HepG2 (cell line): ENCODE measurements at places on chromosomes 4 and X.

DNA sequence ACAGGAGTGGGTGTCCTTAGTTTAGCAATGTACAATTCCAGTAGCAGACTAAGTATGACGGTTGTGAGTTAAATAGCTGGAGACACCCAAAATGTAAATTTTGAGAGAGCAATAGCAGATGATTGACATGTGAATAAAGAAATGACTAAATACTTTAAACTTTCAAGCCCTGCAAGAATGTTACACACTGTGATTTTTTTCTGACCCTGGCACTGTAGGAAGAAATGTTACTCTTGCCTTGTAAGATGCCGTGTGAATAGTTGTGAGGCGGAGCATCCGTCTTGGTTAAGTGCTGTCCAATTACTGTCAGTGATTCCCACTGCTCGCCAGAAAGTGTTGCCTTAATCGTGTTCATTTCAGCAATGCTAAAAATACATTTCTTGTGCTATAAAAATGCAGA, 1248.1 kb downstream of the RAPGEF2 start:
- DNase-seq = no peak

DNA sequence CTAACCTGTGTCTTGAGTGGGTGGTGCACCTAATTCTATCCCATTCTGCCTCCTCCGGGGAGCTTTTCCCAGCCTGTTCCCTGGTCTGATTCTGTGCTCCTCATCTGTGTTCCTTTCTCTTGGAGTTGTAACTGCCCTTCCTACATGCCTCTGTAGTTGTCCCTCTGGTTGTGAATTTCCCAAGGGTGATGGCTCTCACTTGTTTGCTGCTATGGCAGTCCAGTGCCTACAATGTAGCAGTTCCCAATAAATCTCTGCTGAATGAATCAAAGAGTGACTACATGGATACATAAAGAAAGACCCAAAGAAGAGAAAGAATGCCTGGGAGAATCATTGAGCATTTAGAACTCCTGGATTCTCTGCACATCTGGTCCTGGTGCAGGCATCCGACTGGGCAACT, 141.6 kb downstream of the HS3ST1 start:
- no peak for DNase-seq

DNA sequence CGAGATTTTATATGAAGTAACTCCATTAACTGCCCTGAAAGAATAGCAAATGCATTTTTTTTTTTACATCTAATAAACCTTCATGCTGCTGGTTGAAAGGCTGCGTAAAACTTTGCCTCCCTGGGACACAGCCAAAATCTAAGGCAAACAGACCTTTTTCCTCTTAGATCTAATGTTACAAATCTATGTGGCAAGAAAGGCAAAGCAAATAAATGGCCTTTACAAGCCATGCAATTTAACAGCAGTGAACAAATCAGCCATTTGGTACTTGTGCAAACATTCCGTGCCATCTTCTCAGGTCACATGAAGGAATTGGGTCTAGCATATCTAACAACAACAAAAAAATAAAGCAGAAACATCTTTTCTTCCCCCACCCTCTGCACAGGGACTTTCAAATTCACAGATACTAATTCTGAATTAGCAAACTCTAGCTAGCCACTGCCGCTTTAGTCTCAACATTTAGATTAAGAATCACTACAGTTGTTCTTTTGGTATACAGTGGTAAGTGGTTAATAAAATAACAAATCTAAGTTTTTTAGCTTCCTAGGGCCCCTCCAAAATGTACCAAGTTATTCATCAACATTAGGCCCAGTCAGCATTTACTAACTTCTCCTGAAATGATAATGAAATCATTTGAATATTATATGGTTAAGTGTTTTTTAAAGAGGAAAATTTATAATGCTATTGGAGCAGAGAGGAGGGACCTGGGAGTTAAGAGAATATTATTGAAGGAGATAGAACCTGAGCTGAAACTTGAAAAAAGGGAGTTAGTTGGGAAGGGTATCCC, 593.8 kb downstream of the SMARCA1 start:
- peak; percentile 86 for DNase-seq

GRCh38 chrX:500481-501010, 113.8 kb upstream of the PPP2R3B start:
- no peak for DNase-seq

- peak; percentile 46 for DNase-seq
Measured at GRCh38 chr4:51831133-51831532, 11.8 kb upstream of the DCUN1D4 start.

DNA sequence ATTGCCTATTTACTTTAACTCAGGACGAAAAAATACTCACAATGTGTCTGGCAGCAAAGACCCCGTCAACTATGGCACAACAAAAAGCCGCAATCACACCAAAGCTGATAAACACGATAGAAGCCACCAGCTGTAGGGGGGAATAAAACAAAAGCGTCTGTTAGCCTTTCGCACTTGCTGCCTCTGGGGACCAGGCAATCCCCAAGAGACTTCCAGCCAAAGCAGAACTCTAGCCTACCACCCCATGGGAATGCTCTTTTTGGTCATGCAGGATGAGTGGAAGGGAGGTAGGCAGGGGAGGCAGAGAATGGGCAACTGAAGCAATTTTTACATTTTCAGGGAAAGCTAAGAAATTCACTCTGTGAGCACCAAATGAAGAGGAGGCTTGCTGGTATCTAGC, 20.1 kb downstream of the TMEM255A start:
- no peak for DNase-seq

GRCh38 chr4:175405961-175406360, 406.1 kb downstream of the GPM6A start:
- no peak for DNase-seq

GRCh38 chr4:173168396-173169177, at the start of gene GALNT7:
Gene GALNT7 (plus strand): TSS chr4:173168811. CDS start chr4:173168836, 25 bp downstream.
- no peak for DNase-seq

DNA sequence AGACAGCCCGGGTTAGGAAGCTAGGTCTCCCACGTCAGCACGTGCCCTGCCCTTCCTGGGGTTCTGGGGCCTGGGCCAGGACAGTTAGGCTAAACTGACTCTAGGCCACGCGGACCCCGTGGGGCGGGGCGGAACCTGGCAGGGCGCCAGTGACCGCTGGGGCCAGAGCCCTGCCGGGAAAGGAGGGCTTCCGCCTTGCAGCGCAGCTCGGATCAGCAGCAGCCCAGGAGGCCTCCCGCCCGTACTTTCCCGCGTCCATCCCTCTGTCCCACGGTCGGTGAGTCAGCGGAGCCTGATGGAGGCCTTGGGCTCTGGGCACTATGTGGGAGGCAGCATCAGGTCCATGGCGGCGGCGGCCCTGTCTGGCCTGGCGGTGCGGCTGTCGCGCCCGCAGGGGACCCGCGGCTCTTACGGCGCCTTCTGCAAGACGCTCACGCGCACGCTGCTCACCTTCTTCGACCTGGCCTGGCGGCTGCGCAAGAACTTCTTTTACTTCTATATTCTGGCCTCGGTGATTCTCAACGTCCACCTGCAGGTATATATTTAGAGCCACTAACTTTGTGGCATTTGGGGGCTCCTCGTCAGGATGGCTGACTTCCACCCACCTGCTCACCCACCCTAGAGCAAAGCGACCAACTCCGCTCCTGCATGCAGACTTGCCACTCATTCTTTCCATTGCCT, at the start of gene SMIM10:
Gene SMIM10 (plus strand): TSS at position 191 of the 681 bp plus-strand sequence. CDS start 105 bp downstream, at position 296.
- no peak for DNase-seq

DNA sequence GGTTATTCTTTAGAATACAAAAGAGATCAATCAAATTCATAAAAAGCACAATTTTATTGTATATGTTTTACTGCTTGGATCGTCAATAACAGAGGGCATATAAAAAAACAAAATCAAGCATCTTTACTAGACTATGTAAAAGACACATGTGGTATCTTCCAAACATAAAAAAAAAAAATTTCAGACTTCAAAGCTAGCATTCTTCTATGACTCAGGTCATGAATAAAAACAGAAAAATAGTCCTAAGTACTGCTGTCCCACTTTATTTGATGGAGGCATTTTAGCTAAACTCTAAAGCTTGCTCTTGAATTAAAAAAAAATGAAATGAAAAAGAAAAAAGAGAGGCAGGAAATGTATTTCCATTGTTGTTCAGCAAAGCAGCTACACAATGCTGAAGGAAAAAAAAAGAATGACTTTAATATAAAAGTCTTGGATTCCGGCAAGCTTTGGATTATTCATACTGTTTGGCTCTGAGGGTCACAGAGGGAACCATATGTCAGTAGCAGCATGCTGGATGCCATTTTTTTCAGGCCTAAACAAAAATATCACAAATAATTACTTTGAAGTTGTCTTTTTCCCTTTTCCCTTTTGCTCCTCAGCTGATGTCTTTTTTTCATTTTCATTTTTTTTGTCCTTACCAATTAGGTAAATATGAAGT, 249.1 kb upstream of the DIAPH2 start:
- no peak for DNase-seq

GRCh38 chrX:37755025-37755424, 24.8 kb upstream of the CYBB start:
- DNase-seq = no peak

GRCh38 chrX:68685685-68686084, 38.2 kb downstream of the STARD8 start:
- DNase-seq = no peak

DNA sequence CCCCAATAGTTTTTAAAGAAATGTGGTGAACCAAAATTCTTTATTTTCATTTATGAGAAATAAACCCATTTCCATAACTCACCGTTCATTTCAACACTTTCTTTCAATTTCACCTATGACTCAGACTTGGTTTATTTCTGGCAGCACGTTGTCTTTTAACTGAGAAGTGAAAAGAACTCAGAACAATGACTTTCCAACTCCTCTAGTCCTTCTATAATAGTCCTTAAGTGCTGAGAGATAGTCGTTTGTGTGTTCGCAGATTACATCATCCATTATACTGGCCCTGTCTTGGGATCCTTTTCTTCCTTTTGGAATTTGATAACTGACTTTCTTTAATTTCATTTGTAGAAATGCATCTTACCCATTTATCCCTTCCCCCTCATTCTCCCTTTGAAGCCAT, 113.6 kb downstream of the GLUD2 start:
- no peak for DNase-seq

DNA sequence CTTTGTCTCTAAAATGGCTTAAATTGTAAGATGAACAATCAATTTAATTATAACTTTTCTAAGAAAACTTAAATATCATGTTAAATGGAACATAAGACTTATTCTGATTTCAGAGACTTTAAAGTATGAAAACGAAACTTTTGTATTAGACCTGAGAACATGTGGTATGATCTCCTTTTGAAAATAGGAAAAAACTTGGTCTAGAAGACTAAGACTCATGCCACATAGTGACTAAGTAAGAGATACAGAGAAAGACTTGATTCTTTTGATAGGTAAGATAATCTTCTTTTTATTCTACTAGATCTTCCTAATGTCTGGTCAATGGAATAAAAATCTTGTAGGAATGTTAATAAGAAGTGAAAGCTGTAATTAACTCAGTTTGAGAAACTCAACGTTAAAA, 326.3 kb upstream of the GRIA3 start:
- no peak for DNase-seq

- DNase-seq = no peak
Measured at GRCh38 chrX:11423362-11423818, 130.2 kb downstream of the AMELX start.

DNA sequence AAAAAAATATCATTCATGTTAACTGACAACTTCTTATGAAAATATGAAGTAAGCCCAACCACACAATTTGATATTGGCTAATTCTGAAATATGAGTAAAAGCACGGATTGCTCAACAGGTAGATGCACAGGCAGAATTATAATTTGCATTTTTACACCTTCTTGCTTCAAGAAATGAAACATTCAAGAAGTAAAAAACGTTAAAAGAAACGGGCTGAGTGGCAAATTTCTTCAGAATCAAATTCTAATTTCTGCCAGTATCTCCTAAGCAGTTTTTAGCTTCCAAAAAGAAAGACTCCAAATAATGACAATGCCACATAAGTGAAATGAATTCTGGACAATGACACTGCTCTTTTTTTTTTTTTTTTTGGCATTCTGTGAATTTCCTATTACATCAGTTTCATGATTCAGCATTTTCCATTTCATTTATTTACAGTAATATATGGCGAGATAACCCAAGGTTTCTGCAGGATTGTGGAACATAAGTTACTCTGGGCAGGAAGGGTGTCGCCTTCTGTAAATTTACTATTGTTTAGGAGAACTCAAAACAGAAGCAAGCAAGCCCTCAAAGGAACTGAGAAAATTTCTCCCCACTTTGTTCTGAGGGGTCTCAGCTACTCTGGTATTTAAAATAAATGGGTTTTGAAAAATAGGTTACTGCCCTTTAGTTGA, 1.4 kb downstream of the SEL1L3 start:
- DNase-seq = no peak

DNA sequence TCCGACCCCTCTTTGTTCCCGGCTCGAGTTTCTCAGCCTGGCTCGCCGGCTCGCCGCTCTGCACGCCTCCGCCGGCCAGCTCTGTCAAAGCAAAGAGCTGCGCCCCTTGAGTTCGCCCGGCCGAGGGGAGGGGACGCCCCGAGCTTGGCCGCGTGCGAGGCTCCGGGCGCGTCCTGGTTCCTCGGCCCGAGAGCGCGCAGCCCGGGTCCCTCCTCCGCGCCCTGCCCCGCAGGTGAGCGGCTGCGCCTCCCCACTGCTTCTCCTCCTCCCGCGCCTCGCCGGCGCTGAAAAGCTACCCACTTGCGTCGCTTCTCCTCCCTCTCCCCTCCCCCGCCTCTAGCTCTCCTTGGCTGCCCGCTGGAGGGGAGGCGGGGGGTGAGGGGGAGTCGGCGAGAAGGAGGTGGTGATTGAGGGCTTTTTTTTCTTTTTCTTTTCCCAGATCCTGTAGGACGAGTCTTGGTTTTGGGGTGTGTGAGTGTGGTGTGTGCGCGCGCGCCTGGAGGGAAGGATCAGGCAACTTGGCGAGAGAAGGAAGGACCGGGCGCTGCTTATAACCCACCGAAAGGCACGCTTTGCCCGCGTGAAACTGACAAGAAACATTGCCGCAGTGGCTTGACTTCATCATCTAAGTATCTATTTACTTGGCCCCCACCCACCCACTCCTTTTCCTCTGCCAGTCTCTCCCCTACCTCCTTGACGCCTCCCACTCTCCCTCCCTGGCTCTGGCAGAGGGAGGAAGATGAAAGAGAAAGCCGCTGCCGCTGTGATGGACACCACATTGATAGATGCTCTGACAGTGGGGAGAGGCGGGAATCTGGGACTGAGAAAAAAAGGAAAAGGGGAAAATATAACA, at the start of gene LEF1:
Gene LEF1 (minus strand): TSS at position 262 of the 853 bp plus-strand sequence. CDS start 1,165 bp downstream, outside the sequence.
- no peak for DNase-seq

- DNase-seq = no peak
Measured at GRCh38 chrX:40079572-40079971, 18.2 kb downstream of the BCOR start.

- DNase-seq = no peak
Measured at GRCh38 chrX:111465669-111466068, 45.8 kb upstream of the SERTM2 start.

DNA sequence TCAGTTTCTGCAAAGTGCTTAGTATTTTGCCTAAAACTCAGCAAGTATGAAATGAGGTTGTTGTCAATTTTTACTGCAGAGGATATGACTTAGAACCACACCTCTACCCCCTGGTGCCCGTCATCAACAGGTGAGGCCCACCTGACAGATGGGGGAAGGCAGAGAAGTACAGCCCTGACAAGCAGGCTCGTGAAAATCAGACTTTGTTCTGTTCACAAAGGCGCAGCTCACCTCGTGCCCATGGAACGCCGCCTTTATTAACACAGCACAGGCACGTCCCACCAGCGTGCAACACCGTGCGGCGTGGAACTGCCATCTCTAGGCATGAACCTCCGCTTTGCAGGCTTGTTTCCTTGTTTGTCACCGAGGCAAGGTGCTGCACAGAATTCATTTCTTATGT, 13.3 kb downstream of the CYP4V2 start:
- no peak for DNase-seq
